Stimulated activated CD8-positive, alpha-beta memory T cell treated with anti-CD3 and anti-CD28 coated beads, Interleukin-15, amount 100 ng/mL, for 24 hours (primary cell): ENCODE measurements at places on chromosomes 1 and 21.

DNA sequence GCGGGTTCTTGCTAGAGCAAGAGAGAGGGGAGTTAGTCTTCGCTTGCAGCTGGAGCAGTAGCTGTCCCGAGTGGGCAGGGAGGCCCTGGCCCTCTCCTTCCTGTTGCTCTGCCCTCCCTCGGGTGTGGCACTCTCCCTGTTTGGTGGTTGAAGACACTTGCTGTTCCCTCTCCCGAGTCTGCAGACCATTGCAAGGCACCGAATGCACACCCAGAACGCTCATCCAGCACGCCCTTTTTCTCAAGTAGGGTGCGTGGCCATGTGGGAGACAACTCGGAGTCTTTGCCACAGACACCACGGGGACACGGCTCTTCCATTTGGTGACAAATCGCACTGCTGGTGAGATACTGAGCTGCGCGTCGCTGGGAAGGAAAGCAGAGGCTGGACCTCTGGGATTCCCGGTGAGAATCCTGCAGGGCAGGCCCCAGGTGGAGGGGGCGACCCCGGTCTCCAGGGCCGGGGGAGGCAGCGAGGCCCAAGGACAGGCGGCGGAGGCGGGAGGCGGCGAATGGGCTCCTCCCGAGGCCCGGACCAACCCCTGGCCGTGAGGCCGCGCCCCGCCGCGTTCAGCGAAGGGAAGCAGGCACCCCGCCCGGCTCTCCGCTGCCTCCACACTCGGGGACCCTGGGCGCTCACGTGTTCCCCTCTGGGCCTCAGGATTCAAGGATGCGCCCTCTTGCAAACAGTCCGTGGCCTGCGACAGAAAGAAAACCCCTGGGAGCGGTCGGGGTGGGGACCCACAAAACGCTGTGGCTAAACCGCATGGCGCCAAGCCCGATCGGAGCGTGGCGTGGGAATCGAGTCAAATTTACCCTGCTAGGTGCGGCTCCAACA lies 10.4 kb upstream of the TMEM200B start:
- DNase-seq: no peak

DNA sequence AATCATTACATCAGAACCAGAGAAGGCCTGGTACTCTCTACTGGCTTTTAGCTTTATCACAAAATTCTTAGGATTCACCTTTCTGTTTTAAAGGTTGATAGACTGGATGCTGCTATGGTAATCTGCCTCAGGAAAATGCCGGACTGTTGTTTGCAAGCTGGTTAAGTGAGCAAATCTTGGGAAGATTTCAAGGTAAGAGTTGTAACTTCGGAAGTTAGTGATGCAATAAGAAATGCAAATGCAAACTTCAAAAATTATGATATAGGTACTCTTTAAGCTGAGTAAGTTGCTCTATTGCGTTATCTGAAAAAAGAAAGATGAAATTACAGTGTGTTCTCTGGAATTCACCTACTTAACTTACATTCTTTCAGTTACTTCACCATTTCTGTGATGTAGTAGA lies 4.4 kb upstream of the SLC16A1 start:
- DNase-seq: no peak

DNA sequence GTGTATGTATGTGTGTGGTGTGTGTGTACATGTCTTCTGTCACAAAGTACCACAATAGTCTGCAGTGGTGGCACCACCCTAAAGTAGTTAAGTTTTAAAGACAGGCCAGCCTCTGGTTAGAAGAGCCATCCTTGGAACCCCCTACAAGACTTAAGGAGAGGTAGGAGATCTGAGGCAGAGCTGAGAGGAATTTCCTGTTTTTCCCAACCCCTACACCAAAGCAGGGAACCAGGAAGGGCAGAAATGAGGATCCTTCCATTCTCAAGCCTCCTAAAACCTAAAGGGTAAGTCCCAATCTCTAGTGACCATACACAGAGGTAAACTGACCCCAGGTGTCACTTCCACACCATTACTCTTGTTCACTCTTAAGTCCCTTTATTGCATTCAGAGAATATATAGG lies 11.1 kb downstream of the PEA15 start:
- no peak for DNase-seq

GRCh38 chr1:19349999-19350398 lies 37.9 kb downstream of the SLC66A1 start:
- DNase-seq: no peak

DNA sequence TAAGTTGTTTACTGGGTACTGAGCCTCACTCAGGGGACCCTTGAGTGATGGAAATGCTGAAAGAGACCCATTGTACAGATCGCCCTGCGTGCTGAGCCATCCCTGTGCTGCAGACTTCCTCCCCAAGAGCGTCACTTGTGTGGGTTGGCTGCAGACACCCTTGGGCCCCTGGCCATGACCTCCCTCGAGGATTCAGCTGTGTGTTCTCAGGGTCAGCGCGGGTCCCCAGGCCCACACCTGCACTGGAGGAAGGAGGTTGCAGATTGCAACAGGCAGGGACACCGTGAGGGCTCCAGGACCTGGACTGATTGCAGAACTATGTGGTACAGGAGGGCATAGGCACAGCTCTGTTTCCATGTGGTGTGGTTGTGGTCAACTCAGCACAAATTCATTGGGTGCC lies 4.4 kb downstream of the SNAP47 start:
- no peak for DNase-seq
